ENCODE measurements at places on chromosomes 11 and 22.

GRCh38 chr11:73854680-73855079, 22.0 kb downstream of the COA4 start:
- DNase-seq, result no peak

DNA sequence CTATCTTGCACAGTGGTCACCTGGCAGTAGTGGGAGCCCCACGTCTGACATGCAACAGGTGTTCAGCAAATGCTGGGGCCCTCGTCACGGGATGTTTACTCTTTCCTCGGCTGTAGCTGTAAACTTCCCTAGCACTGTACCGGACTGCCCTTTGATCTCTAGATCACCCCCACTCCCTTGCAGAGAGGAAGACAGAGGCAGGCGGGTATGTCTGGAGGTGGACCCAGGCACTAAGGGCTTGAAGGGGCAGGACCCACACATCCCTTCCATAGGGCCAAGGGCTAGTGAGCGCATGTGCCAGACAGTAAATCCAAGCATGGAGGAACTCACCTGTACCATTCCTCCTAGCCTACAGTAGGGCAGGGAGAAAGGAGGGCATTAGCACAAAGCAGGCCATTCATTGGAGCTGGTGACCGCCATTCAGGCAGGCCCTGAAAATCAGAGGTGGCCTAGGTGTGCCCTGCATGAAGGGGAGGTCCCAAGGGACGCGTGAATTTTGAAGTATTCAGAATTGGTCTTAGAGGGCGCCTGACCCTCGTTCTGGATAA, 1.9 kb upstream of the SMTN start:
- no peak for DNase-seq

- DNase-seq, result no peak
These were observed 4.4 kb downstream of the OR8B3 start for GRCh38 chr11:124394408-124394807.

GRCh38 chr11:394034-394857, at the start of gene PKP3:
TSS of gene PKP3 (plus strand) at chr11:394209. CDS start at chr11:394293, 84 bp downstream.
- DNase-seq, result no peak

DNA sequence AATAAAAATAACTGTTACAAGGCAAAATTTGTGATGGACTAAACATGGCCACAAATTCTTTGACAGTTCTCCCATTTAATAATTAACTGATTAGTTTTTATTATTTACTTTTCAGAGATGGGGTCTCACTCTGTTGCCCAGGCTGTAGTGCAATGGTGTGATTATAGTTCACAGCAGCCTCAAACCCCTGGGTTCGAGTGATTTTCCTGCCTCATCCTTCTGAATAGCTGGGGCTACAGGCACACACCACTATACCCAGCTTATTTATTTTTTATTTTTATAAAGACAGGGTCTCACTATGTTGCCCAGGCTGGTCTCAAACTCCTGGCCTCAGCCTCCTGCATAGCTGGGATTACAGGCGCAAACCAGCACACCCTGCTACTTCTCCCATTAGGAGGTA, 4.5 kb upstream of the PATL1 start:
- no peak for DNase-seq

Measured in NCI-H748 treated with DMSO at 0.1 percent for 48 hours (cell line).